ENCODE measurements at places on chromosomes 3 and 15.

GRCh38 chr3:125054449-125055329 is 1.1 kb downstream of the HEG1 start:
- no peak for DNase-seq

- no peak for DNase-seq
These were observed 113.1 kb downstream of the TIGIT start for GRCh38 chr3:114406922-114407321.

DNA sequence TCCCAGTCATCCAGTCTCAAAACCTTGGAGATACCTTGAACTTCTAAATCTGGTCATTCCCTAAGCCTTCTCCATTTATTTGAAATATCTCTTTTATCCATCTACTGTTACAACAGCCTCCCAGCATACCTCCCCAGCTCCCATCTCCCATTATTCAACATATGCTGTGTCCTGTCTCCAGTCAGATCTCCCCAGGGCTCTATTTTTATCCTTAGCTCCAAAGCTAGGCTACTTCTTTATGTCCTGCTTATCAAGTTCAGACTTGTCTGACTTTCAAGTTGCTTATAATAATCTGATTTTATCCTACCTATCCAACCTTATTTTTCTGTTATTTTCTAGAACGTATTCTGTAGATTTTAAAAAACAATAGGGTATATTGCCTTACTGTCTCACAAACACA is 44.2 kb downstream of the IQGAP1 start:
- DNase-seq: no peak

- no peak for DNase-seq
These were observed 61.4 kb downstream of the TASOR start for GRCh38 chr3:56621681-56622080.

DNA sequence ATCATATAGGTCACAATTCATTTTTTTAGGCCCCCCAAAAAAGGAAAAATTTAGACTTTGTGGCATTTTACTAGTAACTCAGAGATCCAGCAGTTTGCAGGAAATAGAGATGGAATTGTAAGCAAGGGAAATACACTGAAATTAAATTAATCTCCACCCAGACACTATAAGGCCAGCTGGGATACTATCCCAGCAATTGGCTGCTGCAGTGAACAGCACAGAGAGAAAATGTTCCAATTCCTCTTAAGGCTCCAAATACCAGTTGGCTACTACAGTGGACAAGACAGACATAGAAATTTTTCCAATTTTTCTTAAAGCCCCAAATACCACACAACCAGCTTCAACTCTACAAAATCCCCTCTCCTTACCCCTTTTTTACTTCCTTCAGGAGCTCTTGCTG is 78.9 kb downstream of the ULK4 start:
- no peak for DNase-seq

DNA sequence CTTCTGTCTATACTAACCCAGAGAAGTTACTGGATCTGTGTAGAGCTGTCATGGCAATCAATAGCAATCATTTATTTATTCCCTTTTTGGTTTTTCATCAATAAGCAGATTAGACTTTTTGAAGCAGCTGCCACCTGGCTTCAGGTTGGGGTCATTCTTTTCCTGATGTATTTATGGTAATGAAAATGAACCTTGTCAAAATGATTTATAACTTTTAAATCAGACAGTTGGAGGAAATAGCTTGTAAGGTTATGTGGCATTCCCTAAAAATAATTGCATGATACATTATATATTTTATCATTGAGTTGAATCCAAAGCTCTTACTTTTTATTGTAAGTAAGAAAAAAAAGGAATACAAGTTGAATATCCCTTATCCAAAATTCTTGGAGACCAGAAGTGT is 8.6 kb downstream of the TIPARP start:
- DNase-seq: no peak

- no peak for DNase-seq
These were observed 230.4 kb downstream of the ABHD5 start for GRCh38 chr3:43921056-43921648.

DNA sequence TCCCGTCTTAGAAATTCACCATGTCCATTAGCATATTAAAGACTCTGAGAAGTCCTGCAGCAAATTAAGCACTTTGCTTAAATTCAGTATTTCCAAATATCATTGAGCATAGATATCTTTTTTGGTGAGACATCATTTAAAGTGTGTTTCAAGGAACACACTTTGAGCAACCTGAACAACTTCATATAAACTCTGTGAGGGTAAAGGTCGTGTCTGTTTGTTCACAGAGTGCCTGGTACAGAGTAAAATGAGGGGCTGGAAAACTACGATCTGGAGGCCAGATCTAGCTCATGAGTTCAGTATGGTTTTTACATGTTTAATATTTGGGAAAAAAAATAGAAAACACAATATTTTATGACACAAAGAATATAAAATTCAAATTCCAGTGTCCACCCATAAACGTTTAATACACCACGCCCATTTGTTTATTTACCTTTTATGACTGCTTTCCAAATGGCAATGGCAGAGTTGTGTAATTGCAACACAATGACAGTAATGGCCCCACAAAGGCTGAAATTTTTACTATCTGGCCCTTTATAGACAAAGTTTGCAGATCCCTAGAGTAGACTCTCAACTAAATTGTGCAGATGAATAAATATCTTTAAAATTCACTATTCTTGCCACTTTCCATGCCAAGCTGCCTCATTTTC is 67.4 kb downstream of the SNTN start:
- DNase-seq: no peak

DNA sequence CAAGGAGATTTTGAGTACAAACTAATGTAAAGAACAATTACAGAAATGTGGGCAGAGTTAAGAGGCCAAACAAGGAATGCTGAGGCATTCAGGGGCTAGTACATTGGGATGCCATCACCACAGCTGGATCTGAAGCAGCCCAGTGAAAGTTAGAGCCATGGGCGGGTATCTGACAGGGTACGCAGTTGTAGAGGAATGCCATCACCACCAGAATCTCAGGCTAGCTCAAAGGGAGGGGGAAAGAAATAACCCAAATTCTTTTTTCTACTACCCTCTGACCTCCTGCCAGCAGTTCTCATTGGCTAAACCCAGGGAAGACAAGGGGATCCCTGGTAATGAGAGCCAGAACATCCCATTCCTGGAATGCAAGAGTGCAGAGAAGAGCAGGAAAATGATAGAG is 9.0 kb upstream of the TSC22D2 start:
- DNase-seq: no peak

DNA sequence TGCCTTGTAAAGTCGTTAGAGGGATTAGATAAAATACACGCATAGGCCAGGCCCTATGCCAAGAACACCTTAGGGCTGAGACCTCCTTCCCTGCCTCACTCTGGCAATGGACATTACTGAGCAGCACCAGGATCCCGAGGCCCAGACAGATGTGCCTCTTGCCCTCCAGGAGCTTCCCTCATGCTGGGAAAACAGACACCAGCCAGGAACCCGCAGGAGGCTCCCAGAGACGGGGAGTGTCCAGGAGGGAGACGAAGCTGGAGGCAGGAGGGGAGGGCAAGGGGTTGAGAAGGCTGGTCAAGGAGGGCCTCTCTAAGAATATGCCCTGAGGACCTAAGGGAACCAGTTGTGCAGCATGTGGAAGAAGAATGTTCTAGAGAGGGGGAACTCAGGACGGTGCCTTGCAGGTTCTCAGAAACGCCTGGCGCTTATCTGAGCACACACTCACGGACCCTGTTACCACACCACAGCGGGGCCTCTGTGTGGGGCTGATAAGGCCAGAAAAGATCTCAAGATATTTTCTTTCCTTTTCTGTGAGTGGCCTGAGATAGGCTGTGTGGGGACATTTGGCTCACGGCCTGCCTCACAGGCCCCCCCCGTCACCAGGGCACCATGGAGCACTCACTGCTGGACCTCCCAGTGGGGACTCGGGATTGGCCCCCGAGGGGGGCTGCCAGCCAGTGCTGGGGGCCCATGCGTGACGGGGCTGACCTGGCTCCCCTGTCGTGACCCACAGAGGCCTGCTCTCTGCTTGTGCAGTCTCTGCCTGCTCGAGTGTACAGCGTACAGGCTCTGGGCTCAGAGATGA is 22.0 kb upstream of the CYP11A1 start:
- DNase-seq: no peak

GRCh38 chr3:17515445-17516234 is 226.8 kb downstream of the TBC1D5 start:
- DNase-seq: no peak

DNA sequence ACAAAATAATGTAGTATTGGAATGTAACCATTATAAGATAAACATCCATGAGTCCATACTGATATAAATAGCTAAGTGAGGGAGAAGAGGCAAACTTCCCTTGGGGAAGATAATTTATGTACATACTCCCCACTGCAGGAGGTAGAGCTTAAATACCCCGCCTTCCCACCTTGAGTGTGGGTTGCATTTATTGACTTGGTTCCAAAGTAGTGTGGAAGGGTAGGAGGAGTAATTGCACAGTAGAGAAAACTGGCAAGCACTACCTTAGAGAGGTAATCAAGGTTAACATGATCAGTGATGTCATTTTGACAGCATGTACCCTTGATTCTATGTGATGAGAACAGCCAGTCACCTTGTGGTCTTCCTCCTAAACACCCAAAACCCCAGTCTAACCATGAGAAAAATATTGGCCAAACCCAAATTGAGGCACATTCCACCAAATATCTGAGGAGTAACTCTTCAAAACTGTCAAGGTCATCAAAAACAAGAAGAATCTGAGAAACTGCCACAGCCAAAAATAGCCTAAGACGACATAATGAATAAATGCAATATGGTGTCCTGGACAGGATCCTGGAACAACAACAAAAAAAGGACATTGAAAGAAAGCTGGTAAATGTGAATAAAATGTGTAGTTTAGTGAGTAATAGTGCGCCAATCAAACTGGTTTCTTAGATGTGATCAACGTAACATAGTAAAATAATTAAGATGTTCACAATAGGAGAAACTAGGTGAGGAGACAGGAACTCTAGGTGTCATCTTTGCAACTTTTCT is 774 bp upstream of the CNOT10 start:
- peak; percentile 3 for DNase-seq

DNA sequence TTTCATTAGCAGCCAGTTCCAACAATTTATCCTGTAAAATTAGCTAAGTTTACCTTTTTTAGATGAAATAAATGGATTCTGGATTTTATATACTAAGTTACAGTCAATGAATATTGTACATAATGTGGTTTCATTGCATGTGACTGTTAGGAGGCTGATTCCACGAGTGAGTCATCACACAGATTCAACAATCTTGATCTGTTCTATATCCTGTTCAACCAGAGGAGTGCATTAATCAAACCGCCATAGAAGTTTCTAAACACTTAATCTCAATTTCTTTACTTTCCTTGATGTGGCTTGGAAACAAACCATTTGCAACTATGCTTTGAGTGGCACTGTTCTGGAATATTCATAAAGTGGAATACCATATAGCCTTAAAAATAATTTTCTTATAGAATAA is 15.3 kb downstream of the DNAJC13 start:
- DNase-seq: no peak

- DNase-seq: no peak
These were observed 12.3 kb upstream of the SPATA12 start for GRCh38 chr3:57048052-57048671.

GRCh38 chr3:129123314-129124060 is 1.9 kb upstream of the RAB43 start:
- peak; percentile 18 for DNase-seq

GRCh38 chr3:59843821-59844220 is 794.0 kb upstream of the CFAP20DC start:
- no peak for DNase-seq

DNA sequence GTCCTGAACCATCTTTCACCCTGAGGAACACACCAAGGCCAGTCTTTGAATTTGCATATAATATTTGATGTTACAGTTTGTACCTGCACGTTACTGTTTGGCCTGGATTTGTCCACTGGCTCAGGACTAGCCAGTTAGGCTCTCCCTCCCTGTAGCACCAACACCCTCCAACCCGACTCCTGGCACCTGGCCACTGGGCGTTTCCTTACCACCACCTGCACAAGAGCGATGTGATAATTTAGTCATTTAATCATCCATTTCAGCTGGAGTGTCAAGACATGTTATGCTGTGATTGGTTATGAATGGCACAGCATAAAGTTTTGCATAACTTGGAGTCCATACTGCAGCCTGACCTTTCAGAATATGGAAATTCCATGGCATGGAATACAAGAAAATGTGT is 242.4 kb downstream of the KCNMB2 start:
- no peak for DNase-seq

- DNase-seq: no peak
These were observed 595.8 kb downstream of the NLGN1 start for GRCh38 chr3:173993299-173993698.

GRCh38 chr3:44899683-44900367 is 25.4 kb downstream of the TGM4 start:
- no peak for DNase-seq

DNA sequence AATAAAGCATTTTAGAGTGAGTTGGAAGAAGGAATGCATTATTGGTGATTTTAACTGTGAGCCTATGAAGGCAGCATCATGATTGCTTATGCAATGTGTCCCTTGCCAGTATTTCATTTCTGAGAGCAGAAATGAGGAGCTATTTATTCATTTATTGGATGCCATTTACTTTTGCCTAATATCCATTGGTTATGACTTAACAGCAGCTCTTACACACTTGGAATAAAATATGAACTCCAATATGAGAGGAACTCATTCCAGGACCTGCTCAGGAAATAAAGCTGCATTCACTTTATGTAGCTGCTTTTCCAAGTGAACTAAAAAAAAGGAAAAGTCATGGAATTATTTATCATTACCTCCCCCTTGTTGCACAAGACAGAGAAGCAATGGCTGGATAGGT is 280.1 kb downstream of the LRTM1 start:
- DNase-seq: no peak

- DNase-seq: no peak
These were observed 63.1 kb downstream of the B3GALNT1 start for GRCh38 chr3:161042023-161042501.

- no peak for DNase-seq
These were observed 6.5 kb downstream of the A4GNT start for GRCh38 chr3:138125548-138126221.

- peak; percentile 73 for DNase-seq
These were observed 37.7 kb downstream of the ZDHHC23 start for GRCh38 chr3:113985541-113985940.

DNA sequence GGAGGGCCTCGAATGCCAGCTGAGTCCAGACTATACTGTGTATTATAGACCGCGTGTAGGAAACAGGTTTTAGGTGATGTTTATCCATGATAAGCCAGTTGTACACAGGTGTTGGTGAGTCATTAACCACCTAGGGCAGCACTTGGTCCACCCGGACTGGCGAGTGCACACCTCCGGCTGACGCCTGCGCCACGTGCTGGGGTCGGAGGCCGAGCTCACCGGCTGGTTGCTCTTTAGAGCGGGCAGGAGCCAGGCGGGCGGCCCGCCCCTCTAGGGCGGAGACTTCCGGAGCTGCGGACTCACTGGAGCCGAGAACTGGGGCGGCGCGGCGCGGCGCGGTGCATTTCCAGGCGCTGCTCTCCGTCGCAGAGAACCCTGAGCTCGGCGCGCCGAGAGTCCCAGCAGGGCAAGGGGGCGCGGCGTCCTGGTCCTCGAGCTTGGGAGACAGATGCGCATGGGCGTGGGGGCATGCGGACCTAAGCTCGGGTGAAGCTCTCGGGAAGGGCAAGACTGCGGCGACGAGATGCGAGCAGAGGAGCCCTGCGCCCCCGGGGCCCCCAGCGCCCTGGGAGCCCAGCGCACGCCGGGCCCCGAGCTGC is at the start of gene ESYT3:
Gene ESYT3 (plus strand): TSS at position 341 of the 599 bp plus-strand sequence. CDS start 183 bp downstream, at position 524.
- DNase-seq: no peak
